PC-3 (cell line): ENCODE measurements at places on chromosomes 6 and 20. TPM values are rescaled to one million over a fixed set of nuclear protein-coding genes. Genes with fewer than 3 reads are reported as not detected.

The STMND1 gene
- total RNA-seq = not detected in 2 replicates

The RIPOR2 gene
- 0.44 and 0.52 TPM in 2 replicates for total RNA-seq

The PSMB1 gene
- 361 and 449 TPM in 2 replicates for total RNA-seq

The MCM3 gene
- total RNA-seq = 201 and 203 TPM in 2 replicates

The TEAD3 gene
- 9.2 and 15.4 TPM in 2 replicates for total RNA-seq

The DOK5 gene
- total RNA-seq = not detected in 2 replicates

The HRH3 gene
- total RNA-seq = not detected in 2 replicates

The PHACTR1 gene
- total RNA-seq = not detected in 2 replicates

The TRIM40 gene
- not detected in 2 replicates for total RNA-seq

The SEL1L2 gene
- not detected in 2 replicates for total RNA-seq

The ADGRF4 gene
- total RNA-seq = 3.4 and 4.2 TPM in 2 replicates

The MAK gene
- 0.11 and 0.12 TPM in 2 replicates for total RNA-seq

The ADISSP gene
- total RNA-seq = 244 and 307 TPM in 2 replicates

The CALHM5 gene
- total RNA-seq = not detected in 2 replicates

The TMEM217 gene
- total RNA-seq = 2.2 and 2.4 TPM in 2 replicates

The COL9A1 gene
- total RNA-seq = not detected in 2 replicates

The FERMT1 gene
- 70.8 and 72.6 TPM in 2 replicates for total RNA-seq

The WFDC2 gene
- total RNA-seq = not detected in 2 replicates

The CCR6 gene
- total RNA-seq = not detected in 2 replicates

The CALHM6 gene
- not detected in 2 replicates for total RNA-seq

The WFDC12 gene
- not detected in 2 replicates for total RNA-seq

The TCF21 gene
- total RNA-seq = not detected in 2 replicates

The RREB1 gene
- 26.0 and 31.8 TPM in 2 replicates for total RNA-seq

The ADGRG6 gene
- total RNA-seq = 50.4 and 73.2 TPM in 2 replicates

The FABP7 gene
- not detected in 2 replicates for total RNA-seq

The ABHD16B gene
- total RNA-seq = not detected in 2 replicates

The RBBP9 gene
- 17.7 and 22.8 TPM in 2 replicates for total RNA-seq

The LHFPL5 gene
- total RNA-seq = not detected in 2 replicates

The PLAGL2 gene
- total RNA-seq = 4.4 and 6.2 TPM in 2 replicates

The SCUBE3 gene
- 1.5 and 2.4 TPM in 2 replicates for total RNA-seq

The GJA10 gene
- total RNA-seq = not detected in 2 replicates

The GGT7 gene
- total RNA-seq = 1.5 and 3.2 TPM in 2 replicates

The VTA1 gene
- total RNA-seq = 35.9 and 38.6 TPM in 2 replicates

The SALL4 gene
- total RNA-seq = 1.7 and 3.1 TPM in 2 replicates

The CLPSL1 gene
- not detected in 2 replicates for total RNA-seq

The ZKSCAN3 gene
- total RNA-seq = 1.9 and 2.3 TPM in 2 replicates

The HLA-DQA2 gene
- total RNA-seq = not detected in 2 replicates

The CTCFL gene
- total RNA-seq = not detected in 2 replicates

The FAM217A gene
- total RNA-seq = not detected in 2 replicates

The BEND3 gene
- total RNA-seq = 4.5 and 6.3 TPM in 2 replicates

The TFAP2A gene
- total RNA-seq = 29.4 and 35.5 TPM in 2 replicates

The NNAT gene
- not detected in 2 replicates for total RNA-seq
